A172 (cell line): ENCODE measurements at places on chromosomes 3 and 15.
A peak's percentile ranks its signal among the peaks of the same experiment; 100 is the strongest.

DNA sequence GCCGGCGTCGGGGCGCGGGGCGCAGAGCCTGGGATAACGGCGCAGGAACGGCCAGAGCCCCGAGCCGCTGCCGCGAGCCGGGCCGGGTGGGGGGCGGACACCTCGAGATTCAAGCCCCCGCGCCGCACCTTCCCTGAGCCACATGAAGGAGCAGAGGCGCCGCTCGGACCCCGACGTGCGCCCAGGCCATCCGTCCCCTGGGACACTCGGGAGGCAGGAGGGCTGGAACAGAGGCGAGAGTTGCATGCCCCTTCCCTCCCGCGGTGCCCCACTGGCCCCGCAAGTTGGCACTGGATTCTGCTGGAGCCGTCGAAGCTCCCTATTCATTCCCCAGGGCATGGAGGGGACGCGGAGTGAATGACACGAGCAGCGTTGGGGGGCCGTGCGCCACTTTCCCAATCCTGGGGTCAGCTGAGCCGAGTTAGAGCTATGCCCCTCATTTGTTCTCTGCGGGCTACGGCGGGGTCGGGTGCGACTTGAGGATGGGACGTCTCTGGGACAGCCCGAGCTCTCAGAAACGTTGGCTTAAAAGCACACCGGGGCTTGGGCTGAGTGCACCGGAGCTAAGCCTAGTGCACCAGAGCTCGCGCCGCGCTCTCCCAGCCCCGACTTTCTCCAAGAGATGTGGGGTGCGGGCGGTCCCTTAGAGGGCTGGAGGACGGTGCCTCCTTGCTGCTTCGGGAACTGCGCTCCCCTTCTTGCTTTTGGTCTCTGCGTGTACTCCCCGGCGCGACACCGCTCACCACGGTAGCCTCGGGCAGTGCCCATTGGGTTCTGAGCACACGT is 588 bp downstream of the SLC6A1 start:
- no peak for DNase-seq

DNA sequence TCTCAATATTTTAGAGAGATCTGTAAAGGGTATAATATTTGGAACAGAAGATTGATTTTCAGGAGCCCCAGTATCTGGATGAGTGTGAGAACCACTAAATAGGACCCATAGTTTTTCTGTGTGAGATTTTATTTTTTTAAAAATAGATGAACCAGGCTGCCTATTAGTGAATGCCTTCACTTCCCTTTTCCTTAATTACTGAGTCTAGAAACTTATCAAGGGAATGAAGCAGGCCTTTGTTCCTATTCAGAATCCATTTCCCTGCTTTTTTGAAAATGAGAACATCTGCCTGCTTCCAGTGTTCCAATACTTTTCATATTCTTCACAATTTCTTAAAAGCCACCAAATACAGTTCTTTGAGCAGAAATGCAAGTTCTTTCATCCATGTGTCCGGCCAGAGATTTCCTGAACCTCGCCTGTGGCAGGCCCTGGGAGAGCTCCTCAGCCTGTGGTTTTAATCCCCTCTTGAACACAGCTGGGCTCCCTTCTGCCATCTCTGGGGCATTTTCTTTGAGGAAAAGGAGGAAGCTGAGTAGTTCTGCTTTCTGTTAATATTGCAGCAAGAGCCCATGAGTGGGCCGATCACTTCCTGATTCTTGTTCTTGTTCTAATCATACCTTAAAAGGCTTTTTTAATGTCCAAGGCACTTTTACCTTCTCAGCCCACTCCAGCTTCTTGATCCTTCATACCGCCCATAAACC is 4.7 kb downstream of the EHD4 start:
- no peak for DNase-seq

DNA sequence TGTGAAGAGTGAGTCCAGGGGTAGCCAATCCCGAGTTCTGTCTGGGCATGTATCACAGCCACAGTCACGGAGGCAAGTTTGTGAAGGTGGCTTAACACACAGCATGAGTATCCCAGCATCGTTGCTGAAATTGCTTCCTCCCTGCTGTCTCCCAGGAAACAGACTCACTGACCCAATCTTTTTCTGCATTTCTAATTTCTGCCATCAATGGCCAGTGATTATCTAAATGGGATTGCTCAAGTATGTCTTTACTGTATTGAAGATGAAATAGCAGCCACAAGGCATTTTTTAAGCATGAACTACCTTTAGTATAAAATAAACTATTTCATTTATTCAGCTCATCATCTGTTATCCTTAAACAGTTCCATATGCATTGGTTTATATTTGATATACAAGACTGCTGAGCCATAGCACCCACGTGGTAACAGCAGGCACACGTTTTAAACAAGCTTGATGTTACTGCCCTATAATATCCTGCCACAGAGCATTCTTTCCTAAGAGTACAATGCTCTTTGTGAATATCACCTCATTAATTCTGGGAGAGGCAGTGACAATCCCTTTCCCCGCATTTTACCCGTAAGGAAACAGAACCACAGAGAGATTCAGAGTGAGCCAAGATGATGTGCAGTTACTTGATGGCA is 276.6 kb upstream of the THBS1 start:
- DNase-seq, result no peak

- peak; percentile 26 for DNase-seq
Observed at GRCh38 chr3:13106308-13107001, 33.2 kb upstream of the IQSEC1 start.

DNA sequence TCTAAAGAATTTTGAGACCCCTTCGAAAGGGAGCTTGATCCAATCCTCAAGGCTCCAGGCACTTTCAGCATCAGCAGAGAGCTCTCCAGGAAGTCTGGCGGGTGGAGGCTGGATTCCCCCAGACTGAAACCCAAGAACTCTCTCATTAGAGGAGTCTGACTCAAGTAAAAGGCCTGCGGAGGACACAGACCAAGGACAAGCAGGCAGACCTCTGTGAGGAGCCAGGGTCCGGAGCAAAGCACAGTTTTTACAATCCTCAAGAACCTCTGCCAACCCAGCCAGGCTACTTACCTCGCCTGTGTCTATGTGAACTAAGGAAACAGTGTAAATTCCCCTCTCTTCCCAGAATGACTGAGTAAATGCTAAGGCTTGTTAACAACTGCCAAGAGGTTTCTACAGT is 86.2 kb downstream of the FBN1 start:
- peak; percentile 55 for DNase-seq

- DNase-seq, result no peak
Observed at GRCh38 chr3:52890735-52891134, 6.6 kb downstream of the STIMATE start.

DNA sequence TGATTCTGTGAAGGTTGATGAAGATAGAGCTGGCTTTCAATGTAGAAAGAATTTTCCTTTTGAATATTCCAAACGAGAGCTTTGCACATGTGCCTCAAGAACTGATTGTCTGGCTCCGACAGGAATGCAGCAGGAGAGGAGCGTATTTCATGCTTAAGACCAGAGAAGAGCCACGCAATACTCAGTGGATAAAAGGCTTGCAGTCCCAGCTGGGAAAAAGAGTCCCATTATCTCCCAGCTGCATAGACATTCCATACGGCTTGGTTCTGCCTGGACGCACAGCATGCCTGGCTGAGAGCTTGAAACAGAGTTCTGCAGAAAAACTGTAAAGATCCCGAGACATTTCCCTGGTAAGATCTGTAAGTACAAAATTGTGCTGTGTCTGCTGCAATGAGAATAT is at the start of gene CNTN6:
Gene CNTN6 (plus strand): TSS at position 254 of the 400 bp plus-strand sequence. CDS start 54,985 bp downstream, outside the sequence.
- no peak for DNase-seq
